ENCODE measurements at places on chromosomes 5 and 9.
A peak's percentile ranks its signal among the peaks of the same experiment; 100 is the strongest.

GRCh38 chr9:100170556-100170955 is 71.5 kb downstream of the INVS start:
- no peak for DNase-seq

GRCh38 chr5:160979385-160979784 is 127.4 kb upstream of the ATP10B start:
- no peak for DNase-seq

GRCh38 chr5:5470933-5471332 is 48.5 kb downstream of the ICE1 start:
- DNase-seq: no peak

- no peak for DNase-seq
Measured at GRCh38 chr9:132457504-132458236, 47.7 kb downstream of the CFAP77 start.

GRCh38 chr5:149857499-149857898 is 87.1 kb downstream of the PDE6A start:
- peak; percentile 59 for DNase-seq

GRCh38 chr9:133951265-133951664 is 40.9 kb downstream of the VAV2 start:
- DNase-seq: no peak

DNA sequence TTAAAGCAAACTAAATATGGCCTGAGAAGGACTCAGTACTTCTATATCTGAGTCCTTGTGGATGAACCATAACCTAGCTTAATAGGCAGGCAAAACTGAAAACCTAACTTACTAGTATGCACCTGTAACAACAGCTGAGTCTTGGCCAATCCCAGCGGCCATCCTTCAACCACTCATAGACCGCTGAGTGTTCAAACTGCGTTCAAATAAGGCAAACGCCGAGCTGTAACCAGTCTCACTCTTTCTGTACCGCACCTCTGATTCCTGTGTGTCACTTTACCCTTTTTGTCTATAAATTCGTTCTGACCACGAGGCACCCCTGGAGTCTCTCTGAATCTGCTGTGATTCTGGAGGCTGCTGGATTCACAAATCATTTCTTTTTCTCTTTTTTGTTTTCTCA is 170.5 kb downstream of the COL23A1 start:
- DNase-seq: no peak

GRCh38 chr5:92678640-92679039 is 902.4 kb downstream of the NR2F1-AS1 start:
- no peak for DNase-seq

DNA sequence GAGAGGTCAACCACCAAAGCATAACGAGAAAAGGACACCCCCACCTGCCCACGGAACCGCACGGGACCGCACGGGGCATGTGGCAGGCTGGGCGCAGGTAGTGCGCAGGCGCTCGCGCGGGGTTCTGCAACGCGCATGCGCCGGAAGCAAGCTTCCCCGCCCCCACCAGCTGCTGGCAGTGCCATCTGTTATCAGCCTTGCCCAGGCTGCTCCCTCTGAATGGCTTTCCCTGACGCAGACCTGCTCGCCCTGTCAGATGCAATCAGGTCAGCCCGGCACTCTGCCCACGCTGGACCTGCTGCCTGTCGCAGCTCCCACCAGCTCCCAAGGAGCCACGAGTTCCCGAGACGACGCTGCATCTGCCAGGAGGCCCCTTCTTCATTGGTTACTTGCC is 22.8 kb downstream of the PTCH1 start:
- no peak for DNase-seq
